ENCODE measurements at places on chromosomes 5 and 9. TPM values are rescaled to one million over a fixed set of nuclear protein-coding genes. Genes with fewer than 3 reads are reported as not detected.

GABRB2 gene
- total RNA-seq: 6.8 TPM

GNA14 gene
- 15.1 TPM for total RNA-seq

VLDLR gene
- total RNA-seq: 32.3 TPM

PPP3R2 gene
- not detected for total RNA-seq

ENTPD2 gene
- 1.8 TPM for total RNA-seq

NPDC1 gene
- 99.3 TPM for total RNA-seq

GRXCR2 gene
- total RNA-seq: not detected

NEUROG1 gene
- total RNA-seq: not detected

DNA sequence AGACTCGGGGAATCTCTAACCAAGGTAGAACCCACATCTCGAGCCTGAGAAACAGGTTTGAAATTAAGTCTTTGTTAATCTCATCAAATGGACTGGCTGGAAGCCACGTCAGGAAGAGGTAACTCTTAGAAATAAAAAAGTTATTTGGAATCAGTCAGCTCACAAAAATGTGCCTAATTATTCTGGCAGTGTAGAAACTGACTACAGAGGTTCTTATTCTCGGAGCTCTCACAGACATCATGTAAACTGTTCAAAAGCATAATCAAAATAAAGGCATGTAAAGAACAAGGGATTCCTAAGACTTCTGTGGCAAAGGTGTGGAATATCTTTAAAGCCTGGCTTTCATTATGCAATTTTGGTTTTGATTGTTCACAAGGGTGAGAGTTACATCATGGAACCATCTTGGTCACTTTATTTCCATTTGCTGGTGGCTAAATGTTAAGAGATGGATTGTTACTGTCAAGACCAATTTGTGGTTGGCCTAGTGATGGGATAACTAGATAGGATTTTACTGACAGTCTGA is 85.1 kb downstream of the OTULIN start:
- H3K27ac ChIP-seq: no peak overlapping the region
- no peak overlapping the region for H3K4me3 ChIP-seq
- H3K4me1 ChIP-seq: no peaks in the 10 kb centered on the region
- no peak for DNase-seq
- peaks cover 14% of the 10 kb centered on the region for H3K36me3 ChIP-seq

- DNase-seq: no peak
- H3K36me3 ChIP-seq: no peaks in the 10 kb centered on the region
- H3K4me1 ChIP-seq: peaks cover 3% of the 10 kb centered on the region
- no peak overlapping the region for H3K27ac ChIP-seq
These were observed 825 bp downstream of the LRRC14B start for GRCh38 chr5:191949-192690.

DNA sequence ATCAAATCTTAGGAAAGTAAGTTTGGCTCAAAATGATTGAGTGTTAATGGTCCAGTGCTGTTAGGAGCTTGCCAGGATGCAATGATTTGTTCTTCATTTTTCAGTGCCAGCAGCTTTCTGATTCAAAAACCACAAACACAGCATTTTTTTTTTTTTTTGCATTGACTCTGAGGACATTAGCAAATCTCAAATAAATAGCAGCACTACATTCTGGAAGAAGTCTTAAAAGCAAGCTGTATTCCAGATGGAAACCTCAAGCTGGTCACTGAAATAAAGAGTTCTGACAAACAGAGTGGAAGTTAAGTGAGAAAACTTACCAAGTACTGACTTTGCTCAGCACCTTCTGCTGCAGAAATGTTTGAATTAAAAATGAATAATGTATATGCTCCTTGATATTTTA is 1653.1 kb upstream of the CDH9 start:
- no peaks in the 10 kb centered on the region for H3K36me3 ChIP-seq
- H3K27me3 ChIP-seq: no peaks in the 10 kb centered on the region
- H3K27ac ChIP-seq: no peak overlapping the region
- no peak for DNase-seq
- H3K4me3 ChIP-seq: no peak overlapping the region

DNA sequence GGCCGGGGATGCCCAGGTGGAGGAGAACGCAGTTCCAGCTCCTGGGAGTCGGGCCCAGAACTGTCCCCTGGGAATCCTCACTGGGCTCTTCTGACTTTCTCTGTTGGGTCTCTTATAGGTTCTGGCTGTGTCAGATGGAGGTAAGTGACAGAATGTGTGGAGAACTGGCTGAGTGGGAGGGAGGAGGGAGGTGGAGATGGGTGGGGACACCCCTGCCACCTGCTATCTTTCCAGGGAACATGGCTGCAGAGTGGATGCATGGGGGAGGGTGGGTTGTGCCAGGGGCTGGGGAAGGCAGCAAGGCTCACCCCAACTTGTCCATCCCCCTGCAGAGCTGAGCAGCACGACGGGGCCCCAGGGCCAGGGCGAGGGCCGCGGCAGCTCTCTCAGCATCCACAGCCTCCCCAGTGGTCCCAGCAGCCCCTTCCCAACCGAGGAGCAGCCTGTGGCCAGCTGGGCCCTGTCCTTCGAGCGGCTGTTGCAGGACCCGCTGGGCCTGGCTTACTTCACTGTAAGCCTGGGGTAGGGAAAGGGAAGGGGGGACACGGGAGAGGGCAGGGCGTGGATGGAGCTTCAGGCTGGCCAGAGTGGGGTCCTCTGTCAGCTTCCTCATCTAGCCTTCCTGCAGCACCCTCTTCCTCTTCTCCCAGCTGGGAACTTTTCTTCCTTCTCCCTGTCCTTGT is 8.3 kb downstream of the RGS14 start:
- H3K36me3 ChIP-seq: no peaks in the 10 kb centered on the region
- no peaks in the 10 kb centered on the region for H3K27me3 ChIP-seq
- H3K27ac ChIP-seq: no peak overlapping the region
- H3K4me3 ChIP-seq: no peak overlapping the region
- peaks cover 6% of the 10 kb centered on the region for H3K4me1 ChIP-seq

DNA sequence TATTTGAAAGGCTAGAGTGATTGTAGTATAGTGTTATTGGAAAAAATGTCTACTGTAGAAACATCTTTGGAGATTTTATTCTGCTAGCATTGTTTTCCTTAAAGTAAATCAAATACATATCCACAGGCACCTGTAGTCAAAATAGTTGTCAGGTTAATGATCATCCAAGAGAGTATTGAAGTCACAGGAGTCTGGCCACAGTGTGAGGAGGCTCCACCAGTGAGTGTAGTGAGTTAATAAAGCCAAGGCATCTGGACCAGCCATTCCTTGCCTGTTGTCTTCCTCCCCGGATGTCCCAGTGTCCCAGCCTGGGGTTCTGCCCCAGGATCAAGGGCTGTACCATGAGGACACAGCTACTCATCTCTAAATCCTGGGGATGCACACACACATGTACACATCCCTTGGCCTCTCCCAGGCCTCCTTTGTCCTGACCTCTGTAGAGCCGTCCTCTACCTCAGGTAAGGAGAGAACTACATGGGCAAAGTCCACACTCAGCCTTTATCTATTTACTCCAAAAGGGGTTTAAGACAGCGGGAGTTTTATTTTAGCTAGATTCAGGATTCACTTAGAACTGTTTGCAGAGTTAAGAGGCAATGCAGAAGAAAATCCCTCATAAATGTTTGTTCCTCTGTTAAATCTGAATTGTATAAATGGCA is 3.7 kb downstream of the PIK3R1 start:
- no peak overlapping the region for H3K4me3 ChIP-seq
- no peaks in the 10 kb centered on the region for H3K27me3 ChIP-seq
- no peak for DNase-seq

Data from lung (tissue), 17 donors.